Activated effector memory CD4-positive, alpha-beta T cell treated with anti-CD3 and anti-CD28 coated beads, Interleukin-2, amount 50 U/mL, for 16 hours (primary cell): ENCODE measurements at places on chromosomes 16 and 17.

DNA sequence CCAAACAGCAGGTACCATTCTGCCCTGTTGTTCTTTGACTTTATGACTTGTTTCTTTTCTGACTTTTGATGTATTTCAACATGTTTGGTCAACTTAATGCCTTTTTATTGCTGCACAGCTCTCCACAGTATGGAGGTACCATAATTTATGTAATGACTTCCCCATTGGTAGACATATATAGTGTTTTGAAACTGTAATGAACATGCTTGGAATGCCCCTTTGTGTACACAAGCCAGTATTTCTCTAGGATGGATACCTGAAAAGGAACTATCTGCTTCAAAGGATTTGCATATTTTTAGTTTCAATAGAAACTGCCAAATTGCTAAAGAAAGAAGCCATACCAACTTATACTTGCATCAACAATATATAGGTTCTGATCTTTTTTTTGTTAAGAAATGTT, 66.1 kb downstream of the NOG start:
- no peak for DNase-seq

- DNase-seq: no peak
Measured at GRCh38 chr16:66079671-66080334, 286.7 kb upstream of the CDH5 start.

- DNase-seq: no peak
Measured at GRCh38 chr16:84924331-84925091, 86.8 kb downstream of the ZDHHC7 start.

DNA sequence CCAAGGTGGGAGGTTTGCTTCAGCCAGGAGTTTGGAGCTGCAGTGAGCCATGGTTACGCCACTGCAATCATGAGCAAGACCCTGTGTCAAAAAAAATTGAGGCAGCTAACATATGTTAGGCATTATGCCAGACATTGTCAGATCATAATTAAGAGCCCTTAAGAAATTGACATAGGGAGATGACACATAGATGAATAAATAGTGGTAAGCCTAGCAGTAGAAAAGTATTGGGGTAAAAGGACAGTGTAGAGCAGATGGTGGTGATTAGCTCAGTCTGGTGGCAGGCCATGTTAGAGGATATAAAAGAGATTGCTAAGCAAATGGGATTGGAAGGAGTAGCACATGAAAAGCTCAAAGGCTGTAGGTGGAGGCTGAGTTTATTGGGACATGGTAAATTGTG, 22.6 kb downstream of the SRCAP start:
- no peak for DNase-seq

GRCh38 chr16:56600398-56600999, 7.9 kb upstream of the MT2A start:
- DNase-seq: no peak

DNA sequence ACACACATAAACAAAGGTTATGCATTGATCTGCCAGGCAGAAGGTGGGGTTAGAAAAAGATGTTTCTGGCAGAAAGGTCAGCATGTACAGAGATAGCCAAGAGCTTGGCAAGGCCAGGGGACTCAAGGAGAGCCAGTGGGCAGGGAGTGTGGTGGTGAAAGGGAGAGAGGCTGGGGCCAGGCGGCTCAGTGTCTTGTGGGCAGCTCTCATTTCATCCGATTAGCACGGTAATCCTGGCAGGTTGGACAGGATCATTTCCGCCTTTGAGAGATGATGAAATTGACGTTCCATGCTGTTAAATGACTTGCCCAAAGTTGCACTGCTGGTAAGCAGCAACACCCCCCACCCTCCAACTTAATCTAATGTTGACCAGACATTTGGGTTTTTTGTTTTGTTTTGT, 3.6 kb downstream of the CHD9 start:
- no peak for DNase-seq

DNA sequence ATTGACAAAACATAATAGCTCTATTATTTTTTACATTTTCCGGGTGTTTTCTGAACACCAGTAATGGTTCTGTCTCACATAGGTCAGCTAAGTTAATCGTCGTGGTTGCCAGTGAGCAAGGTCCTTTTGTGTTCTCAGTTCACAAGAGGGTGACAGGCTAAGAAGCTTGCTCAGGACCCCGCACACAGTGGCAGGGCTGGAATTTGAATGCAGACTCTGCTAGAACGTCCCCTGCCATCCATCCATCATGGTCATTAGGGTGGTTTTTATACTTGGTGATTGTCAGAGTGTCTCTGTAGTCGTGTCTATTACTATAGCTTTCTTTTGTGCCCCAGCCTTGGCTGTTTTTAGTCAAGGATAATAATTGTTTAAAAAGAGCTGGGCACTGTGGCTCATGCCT, 176.2 kb downstream of the SNX29 start:
- no peak for DNase-seq

- no peak for DNase-seq
Measured at GRCh38 chr17:4502466-4503154, 3.9 kb downstream of the SPNS2 start.

DNA sequence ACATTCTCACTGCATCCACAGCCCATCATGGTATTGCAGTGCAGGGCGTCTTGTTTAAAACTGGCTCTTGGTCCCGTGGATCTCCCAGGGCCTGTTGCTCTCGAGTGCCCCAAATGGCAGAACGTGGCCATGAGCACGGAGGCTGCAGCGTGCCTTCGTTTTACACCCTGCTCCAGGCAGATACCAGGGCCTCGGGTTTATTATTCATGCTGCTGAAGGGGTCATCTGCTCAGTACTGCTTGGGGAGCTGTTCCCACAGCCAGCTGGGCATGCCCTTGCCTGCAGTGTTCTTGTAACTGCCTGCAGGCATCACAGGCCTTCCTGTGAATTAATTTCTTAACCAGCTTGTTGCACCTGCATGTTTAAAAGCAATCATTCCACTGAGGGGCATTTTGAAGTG, 129.7 kb upstream of the CHMP6 start:
- DNase-seq: peak; percentile 87

DNA sequence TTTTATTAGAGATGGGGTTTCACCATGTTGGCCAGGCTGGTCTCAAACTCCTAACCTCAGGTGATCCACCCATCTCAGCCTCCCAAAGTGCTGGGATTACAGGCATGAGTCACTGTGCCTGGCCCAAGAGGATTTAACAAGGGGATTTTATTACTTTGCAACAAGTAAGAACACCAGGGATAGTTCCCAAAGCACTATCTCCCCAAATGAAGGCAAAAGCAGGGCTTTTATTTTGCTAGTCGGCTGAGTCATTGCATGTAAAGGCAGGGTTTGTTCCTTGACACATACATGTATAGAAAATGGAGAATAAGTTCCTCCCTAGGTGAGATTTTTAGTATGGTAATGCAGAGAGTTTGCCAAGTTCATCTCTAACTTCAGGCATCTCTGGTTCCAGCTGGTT, 24.0 kb downstream of the REXO5 start:
- no peak for DNase-seq

GRCh38 chr17:47731396-47731795, 1.6 kb upstream of the TBX21 start:
- peak; percentile 60 for DNase-seq

- no peak for DNase-seq
Measured at GRCh38 chr16:69553332-69553731, 12.4 kb upstream of the NFAT5 start.

DNA sequence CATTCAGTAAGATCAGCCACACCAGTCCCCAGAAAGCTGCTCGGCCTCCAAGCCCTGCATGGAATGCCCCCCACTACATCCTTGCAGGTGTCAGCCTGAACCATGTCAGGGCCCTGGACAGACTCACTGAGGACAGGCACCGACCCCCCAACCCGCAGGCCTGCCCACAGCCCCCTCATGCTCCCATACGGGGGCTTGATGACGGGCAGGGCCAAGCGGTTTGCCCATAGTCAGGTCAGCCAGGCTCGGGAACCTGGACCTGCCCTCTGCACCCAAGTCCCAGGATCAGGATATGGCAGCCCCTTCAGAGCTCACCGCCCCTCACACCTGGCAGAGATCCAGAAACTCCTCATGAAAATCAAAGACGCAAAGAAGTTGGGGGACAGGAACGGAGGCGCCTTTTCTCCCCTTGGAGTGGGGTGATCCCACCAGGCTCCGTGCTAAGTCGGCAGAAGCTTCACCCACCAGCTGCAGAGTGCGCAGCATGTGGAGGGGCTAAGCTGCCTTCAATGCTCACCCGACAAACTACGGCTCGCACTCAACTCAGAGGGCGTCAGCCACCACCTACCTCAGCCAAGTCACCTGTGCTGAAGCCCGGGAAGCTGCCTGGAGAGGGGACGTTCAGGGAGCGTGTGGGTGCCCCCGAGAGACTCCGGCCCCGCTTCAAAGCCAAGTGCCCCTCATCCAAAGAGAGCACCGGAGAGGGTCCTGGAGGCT, 26.5 kb downstream of the GNPTG start:
- no peak for DNase-seq

DNA sequence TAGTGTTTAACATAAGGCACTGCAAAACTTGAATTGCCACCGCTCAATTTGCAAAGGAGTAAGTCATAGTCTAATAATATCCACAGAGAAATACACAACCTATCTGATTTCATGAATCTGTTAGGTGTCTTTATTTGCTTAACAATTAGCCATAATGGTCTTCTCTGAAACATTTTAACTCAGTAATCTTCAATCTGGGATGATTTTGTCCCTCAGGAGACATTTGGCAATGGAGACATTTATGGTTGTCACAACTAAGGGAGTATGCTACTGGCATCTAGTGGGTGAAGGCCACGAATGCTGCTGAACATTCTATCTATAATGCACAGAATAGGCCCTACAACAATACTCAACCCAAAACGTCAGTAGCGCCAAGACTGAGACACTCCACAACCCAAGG, 4.3 kb downstream of the UBE2G1 start:
- DNase-seq: no peak

DNA sequence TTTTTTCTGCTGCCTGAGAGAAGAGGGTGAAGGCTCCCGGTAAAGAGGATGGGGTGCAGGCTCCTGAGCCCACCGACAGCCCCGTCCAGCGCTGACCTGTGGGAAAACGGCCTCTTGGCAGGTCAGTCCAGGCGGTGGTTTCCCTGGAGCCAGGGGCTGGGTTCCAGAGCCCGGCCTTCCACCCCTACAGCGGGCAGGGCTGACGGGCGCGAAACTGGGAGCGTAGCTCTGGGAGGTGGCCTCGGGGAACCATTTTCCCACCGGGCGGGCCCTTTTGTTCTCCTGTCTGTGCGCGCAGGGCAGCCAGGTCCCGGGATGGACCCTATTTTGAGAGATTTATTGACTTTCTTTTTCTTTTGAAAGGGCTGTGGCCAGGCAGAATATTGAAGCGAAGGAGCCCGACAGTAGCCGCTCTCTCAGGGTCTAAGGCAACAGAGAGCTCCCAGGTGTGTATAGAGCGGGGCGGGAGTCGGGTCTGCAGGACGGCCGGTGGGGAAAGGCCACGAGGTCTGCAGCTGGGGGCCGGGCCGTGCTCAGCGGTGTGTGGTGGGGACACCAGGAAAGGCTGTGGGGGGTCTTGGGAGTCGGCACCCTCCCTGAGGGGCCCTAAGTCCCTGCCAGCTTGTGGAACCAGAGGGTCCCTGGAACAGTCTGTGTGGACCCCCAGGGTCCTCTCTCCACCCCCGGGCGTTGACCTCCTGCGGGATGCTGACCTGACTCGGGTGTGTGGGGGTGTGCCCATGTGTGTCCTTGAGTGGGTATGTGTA, 32.3 kb downstream of the METRNL start:
- no peak for DNase-seq

DNA sequence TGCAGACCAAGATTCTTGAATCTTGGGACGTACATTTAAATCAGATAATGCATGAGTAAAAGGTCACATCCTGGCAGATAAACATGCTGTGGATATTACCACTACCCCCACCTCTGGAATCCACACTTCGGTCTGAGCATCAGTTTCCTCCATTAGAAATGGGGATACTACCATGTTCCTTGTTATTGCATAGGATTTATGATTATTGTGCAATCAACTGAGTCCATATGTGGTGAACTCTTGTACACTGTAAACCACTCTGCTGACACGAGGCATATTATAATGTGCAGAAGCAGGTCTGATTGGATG, 108.7 kb downstream of the VAT1L start:
- no peak for DNase-seq

DNA sequence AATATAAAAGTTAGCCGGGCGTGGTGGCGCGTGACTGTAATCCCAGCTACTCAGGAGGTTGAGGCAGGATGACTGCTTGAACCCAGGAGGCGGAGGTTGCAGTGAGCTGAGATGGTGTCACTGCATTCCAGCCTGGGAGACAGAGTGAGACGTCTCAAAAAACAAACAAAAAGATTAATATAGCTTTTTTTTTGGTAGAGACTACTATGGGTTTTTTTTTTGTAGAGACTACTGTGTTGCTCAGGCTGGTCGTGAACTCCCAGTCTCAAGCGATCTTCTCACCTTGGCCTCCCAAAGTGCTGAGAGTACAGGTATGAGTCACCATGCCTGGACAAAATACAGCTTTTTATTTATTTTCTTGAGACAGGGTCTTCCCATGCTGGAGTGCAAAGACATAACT, 20.2 kb downstream of the ZNRF1 start:
- no peak for DNase-seq

- no peak for DNase-seq
Measured at GRCh38 chr16:82108100-82108499, 61.9 kb downstream of the MPHOSPH6 start.

GRCh38 chr16:4679156-4679849, 14.1 kb upstream of the NUDT16L1 start:
- no peak for DNase-seq

DNA sequence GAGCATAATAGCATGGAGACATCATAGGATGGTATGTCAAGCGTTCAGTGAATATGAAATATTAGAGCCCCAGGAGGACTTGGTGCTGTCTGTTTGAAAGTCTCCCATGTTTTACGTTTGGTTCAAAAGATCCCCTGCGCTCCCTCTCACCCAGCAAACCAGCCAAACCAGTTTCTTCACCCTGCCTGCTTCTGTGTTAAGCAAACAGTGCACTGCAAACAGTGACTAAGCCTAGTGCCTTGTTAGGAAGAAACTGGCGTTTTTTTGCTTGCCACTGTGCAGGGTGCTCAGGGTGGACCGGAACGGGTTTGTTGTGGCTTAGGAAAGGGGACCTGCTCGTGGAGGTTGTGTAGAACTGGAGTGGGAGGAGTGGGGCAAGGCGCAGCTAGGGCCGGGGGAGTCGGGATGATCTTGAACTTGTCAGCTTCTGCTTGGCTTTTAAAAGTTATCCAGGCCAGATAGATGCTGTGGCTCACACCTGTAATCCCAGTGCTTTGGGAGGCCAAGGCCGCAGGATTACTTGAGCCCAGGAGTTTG, 7.7 kb downstream of the CDH1 start:
- no peak for DNase-seq

DNA sequence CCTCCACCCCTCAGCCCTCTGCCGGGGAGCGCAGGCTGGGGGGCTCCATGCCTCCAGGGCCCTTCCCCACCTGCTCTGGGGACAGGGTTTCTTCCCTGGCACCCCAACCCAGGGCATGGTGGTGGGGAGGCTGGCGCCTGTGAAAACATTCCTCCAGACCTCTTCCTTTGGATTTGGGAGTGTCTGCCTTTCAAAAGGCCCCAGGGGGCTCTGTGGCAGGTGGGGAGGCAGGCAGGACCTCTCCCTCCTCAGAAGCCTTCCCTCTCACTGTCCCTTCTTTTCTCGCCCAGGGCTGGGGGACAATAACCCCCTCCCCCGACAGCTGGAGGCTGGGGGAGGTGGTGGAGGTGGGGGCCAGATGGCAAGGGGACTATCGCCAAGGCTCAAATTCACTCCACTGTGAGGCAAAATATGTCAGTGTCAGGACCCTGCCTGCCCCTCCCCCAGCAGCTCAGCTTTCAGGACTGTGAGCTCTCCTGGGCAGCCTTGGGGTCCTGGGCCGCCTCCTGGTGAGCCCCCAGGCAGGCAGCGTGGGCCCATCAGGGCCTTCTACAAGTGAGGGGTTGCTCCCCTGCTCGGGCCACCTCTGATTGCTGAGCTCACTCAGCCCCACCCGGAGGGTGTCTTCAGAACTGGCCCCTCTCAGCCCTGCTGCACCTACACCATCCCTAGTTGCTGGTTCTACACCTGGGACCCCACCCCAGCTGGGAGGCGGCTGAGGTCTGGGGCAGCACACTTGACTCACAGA, 1.8 kb downstream of the CDH15 start:
- DNase-seq: no peak
